ENCODE measurements at places on chromosomes 7 and 10. TPM values are rescaled to one million over a fixed set of nuclear protein-coding genes. Genes with fewer than 3 reads are reported as not detected.
A peak's percentile ranks its signal among the peaks of the same experiment; 100 is the strongest.

GRCh38 chr7:123024989-123025758 lies 29.7 kb upstream of the TAS2R16 start:
- no peaks in the 10 kb centered on the region for H3K27me3 ChIP-seq
- no peaks in the 10 kb centered on the region for H3K36me3 ChIP-seq

DNA sequence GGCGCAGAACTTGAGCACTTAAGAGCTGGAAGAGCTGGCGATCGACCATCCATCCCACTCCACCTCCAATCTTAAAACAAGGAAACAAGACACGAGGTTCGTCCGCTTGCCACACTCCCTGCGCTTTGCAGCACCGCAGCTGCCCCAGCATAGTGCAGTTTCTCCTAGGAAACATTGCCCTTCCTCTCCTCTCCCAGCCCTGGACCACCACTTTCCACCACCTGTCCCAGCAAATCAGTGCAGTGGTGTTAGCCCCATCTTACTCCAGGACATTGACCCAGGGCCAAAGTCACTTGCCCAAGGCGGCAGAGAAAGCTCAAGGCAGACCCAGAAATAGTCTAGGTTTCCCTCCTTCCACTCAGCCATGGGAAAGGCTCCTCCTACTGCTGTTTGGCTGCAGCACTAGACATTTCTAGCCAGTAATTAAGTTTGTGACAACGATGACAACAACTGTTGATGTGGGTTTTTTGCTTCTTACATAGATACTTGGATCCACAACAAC lies 1.5 kb upstream of the PARD3 start:
- peaks cover 35% of the 10 kb centered on the region for H3K4me1 ChIP-seq
- H3K36me3 ChIP-seq: no peaks in the 10 kb centered on the region
- peak; percentile 70 for DNase-seq
- H3K27me3 ChIP-seq: no peaks in the 10 kb centered on the region

DNA sequence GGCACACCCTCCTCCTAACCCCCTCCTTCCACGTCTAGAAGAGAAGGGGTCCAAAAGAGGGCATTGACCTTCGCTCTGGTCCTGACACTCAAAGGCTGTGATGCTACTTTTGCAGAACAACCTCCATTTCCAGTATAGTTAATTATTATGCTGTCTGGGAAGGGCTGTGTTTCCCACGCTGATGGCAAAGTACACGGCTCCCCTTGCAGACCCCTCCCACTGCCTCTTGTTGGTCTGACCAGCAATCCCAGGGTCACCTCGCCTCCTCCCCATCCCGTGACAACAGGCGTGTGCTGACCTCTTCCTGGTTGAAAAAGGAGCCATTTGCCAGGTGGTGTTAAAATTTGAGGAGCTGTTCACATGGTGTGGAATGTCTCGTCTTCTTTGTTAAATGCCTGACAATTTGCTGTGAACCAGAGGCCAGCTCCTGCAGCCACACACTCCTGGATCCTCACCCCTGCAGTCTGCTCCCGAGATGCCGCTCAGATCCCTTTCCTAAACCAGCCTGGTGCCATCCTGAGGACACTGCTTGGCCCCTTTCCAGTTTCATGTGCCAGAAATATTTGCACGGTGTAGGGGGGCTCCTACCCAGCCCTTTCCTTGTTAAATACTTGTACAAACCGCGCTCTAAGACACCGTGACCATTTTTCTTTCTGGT lies 321.7 kb downstream of the WDR37 start:
- H3K27ac ChIP-seq: no peak overlapping the region
- no peak for DNase-seq
- no peaks in the 10 kb centered on the region for H3K36me3 ChIP-seq
- H3K4me1 ChIP-seq: no peaks in the 10 kb centered on the region
- peaks cover 28% of the 10 kb centered on the region for H3K27me3 ChIP-seq

The STEAP2 gene
- total RNA-seq: 4.7 TPM

The SLC12A9 gene
- 31.2 TPM for total RNA-seq

The SMKR1 gene
- total RNA-seq: 13.1 TPM
